ENCODE measurements at places on chromosomes 6 and 20.
A peak's percentile ranks its signal among the peaks of the same experiment; 100 is the strongest.

- DNase-seq: no peak
Observed at GRCh38 chr20:49338061-49338460, 60.2 kb upstream of the ZNFX1 start.

DNA sequence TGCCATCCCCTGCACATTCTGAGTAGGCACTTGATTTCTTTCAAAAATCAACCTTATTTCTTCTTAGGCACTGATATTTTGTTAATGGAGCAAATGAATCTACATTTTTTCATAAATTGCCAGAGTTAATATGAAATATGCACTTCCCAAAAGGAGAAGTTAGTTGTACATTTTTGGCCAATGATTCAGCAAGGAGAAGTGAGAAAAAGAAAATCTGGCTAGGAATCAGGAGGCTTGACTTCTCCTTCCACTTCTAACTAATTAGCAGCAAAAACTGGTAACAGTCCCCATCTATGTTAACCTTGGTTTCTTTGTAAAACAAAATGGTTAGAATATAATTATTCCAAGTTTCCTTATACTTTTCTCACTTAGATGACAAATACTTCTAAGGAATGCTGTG lies 7.0 kb upstream of the DSE start:
- DNase-seq: no peak

DNA sequence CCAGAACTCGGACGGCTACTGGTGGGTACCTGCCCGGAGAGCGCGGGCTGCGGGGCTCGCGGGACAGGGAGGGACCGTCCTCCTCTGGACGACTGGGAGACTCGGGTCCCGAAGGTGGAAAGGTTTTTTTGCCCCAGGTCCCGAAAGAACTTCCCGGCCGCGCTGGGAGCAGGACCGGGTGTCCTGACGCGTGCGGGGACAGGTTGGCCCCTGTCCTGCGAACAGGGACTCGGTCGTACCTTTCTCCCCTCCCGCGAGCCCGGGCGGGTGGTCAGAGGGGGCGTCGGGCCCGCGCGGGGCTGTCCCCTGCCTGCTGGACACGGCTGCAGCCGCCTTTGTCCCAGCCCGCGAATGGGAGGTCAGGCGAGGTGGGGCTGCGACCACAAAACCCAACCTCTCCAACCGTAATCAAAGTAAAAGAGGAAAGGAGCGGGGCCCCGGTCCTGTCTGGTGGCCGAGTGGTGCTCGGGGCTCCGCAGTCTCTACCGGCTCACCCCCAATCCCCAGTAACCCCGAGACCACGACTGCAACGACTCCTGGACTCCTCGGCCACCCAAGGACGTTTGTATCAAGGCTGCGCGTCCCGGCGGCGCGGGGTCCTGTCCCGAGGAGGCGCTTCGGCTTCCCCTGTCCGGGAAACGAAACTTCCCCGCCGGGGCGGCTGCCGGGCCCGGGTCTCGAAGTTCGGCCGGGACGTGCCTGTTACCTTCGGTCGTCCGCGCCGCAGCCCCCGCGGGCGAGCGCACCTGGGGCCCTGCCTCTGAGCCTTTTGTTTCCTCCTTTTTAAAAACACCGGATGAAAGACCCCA lies 798 bp downstream of the DSP start:
- DNase-seq: peak; percentile 42

GRCh38 chr20:47160240-47160639 lies 196.3 kb downstream of the ZMYND8 start:
- DNase-seq: no peak
